ENCODE measurements at places on chromosomes 2 and 18.

GRCh38 chr2:101164021-101164420, 12.8 kb upstream of the TBC1D8 start:
- no peak for DNase-seq

DNA sequence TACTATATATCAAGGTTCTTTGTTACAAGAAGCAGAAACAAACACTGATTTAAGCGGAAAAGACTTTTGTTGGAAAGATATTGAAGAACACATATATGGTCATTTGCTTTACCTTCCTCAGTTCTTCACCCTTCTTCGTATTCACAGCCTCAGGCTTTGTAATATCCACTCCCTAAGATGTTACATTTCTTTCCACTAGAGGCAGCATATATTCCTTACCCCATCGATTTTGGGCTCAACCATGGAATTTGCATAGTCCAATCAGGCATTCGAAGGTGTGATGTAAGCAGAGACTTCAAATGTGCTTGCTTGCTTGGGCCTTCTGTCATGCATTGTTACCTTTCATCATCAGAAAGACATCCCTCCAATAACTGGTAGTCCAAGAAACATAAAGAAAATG, 287.4 kb downstream of the PID1 start:
- no peak for DNase-seq

DNA sequence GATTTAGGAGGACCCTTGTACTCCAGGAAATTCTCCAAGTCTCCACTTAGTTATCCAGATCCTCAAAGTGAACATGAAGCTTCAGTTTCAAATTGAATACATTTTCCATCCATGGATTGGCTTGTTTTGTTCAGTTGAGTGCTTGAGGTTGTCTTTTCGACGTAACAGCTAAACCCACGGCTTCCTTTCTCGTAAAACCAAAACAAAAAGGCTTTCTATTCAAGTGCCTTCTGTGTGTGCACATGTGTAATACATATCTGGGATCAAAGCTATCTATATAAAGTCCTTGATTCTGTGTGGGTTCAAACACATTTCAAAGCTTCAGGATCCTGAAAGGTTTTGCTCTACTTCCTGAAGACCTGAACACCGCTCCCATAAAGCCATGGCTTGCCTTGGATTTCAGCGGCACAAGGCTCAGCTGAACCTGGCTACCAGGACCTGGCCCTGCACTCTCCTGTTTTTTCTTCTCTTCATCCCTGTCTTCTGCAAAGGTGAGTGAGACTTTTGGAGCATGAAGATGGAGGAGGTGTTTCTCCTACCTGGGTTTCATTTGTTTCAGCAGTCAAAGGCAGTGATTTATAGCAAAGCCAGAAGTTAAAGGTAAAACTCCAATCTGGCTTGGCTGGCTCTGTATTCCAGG, at the start of gene CTLA4:
TSS of gene CTLA4 (plus strand) at position 211 of the 640 bp plus-strand sequence. CDS start at position 383, 172 bp downstream.
- no peak for DNase-seq

DNA sequence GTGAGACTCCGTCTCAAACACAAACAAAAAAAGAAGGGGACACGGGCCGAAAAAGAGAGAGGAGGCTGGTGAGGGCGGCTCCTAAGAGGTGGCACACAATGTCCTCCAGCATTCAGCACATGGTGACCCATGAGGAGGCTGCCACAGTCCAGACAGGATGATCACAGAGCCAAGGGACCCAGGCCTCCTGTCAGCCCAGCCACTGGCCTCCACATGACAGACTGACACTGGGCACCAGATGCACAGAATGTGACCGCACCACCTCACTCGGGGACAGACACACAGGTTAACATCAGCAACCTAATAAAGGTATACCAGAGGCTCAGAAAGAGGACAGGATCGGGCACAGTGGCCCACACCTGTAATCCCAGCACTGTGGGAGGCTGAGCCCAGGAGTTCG, 21.0 kb downstream of the PASK start:
- no peak for DNase-seq

- DNase-seq: no peak
Observed at GRCh38 chr2:106956416-106956815, 70.4 kb upstream of the ST6GAL2 start.

DNA sequence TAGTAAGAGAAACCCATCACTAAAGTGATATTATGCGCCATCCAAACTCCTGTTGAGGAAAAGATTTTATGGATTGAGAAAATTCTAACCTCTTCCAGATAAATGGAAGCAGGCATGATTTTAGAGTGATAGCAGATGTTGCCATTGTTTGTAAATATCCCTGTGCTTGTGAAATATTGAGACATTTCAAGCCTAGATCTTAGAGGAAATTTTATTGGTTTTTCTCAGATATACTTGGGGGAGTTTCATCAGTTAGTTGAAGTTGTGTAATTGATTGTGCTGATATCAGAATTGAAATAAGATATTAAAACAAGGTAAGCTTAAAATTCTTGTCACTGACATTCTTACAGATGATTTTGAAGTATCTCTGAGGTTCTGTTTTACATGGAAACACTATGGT, 390.9 kb upstream of the FANCL start:
- DNase-seq: no peak

DNA sequence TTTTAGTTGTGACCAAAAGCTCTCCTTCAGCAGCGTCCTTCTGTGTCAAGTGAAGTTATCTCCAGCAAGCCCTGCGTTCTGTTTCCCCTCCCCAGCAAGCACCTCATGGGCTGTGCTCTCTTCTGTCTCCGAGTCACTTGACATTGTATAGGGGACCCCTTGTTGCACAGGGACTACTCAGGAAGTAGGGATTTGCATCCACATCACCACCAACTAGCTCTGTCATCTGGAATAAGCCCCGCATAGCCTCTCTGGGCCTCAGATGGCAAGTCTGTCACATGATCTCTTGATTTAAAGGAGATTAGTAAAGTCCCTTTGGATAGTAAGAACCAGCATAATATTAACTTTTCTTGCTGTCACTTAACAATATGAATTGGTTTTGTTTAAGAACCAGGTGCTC, 32.0 kb upstream of the STPG4 start:
- DNase-seq: no peak

DNA sequence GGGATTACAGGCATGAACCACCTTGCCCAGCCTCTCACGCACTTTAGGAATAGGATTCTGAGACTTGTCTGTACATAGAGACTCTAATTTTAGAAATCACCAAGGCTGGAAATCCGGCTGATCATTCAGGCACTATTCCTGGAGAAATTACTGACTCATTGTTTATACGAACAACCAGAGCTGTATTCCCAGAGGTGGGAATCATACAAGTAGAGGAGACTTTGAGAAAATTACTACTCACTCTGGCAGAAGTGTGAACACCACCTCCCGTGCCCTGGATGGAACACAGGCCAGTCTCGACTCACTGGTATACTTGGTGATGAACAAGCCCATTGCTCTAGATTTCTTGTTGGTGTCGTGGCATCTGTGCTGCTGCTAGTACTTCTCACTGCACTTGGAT, 5.8 kb upstream of the ADNP2 start:
- no peak for DNase-seq

DNA sequence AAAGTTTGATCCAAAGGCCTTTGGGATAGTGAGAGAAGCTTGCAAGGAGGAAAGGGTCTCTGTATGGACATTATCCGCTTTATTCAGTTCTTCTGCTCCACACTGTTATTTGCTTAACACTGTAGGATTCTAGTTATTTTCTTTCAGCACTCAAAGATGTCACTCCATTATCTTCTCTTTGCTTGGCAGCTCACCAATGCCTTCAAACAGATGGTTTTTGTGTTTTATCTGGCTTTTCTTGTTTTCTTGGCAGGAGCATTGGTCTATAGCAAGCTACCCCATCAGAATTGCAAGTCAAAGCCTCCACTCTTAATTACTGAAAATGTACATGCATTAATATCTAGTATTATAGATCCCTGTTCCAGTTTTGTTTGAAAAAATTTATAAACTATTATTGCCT, 138.8 kb downstream of the EVA1A start:
- no peak for DNase-seq

DNA sequence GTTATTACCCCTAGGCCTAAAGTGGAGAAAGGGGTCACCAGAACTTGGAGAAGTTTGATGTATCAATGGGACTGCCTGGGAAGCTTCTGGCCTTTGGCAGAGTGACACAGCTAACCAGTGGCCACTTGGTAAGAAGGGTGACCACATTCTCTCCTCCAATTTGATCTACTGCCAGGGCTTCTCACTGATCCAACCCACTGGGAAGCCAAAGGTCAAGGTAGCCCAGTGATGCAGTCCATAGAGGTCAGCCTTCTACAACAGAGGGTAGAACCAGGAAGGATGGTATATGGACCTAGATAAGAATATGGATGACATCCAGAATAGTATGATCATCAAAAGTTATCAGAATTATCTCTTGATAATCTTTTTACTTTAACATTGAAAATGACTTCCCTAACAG, 493.6 kb downstream of the NYAP2 start:
- DNase-seq: no peak

GRCh38 chr2:122748552-122749011, 993.1 kb downstream of the TSN start:
- no peak for DNase-seq

DNA sequence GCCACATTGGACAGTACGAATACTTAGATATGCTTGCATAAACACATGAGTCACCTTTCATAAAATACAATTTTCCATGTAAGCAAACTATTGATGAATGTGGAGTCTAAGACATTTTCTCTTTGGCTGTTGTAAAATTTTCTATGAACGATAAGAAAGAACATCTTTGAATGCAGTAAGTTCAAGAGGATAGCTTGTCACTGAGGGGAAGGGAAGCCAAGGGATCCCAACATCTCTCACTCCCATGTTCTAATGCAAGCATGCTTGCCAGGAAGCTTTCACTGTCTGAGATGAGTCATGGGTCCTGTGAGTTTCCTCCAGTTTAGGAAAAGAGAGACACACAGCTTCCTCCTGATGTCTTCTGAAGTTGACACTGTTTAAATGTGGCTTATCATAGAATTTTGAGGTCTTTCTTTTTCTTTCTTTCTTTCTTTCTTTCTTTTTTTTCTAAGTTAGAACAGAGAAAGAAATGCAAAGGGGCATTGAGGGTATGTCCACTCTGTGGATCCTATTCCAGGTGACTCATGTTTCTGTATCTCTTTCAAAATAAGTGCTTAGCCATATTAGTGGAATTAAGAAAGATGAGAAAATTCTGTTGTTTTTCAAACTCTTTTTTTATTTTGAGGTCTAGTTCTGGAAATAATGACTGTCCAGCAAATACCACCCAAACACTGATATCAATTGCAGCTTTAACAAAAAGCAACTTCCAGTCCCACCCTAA, 146.6 kb downstream of the RDH14 start:
- no peak for DNase-seq

DNA sequence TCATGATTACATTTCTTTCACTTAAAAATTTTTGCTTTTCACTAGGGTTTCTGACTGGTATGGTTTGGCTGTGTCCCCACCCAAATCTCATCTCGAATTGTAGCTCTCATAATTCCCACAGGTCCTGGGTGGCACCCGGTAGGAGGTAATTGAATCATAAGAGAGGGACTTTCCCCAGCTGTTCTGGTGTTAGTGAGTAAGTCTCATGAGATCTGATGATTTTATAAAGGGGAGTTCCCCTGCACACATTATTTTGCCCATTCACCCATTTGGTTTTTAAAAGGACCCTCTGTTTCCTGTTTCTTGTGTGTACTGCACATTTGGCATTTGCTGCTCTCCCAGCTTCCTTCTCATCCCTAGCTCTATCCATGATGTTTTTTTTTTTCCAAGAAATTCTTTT, 27.8 kb upstream of the NETO1 start:
- DNase-seq: no peak

DNA sequence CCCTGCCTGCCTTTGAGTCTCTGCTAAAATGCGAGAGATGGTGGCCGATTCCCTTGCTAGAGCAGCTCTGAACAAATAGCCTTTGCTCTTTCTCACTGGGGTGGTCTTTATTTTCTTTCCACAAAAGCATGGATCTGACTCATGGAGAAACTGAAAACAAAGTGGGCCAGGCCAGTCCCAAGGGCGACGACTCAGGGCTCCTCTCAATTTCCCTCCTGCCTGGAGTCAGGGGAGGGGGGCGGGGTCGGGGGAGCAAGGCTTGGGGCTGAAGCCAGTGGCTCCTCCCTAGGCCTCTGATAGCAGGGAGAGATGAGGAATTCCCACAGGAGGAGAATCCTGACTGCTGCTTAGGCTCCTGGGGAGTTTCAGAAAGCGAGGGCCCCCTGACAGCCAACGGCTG, 17.1 kb upstream of the IL1R2 start:
- no peak for DNase-seq

GRCh38 chr2:20322527-20323300, 27.9 kb downstream of the PUM2 start:
- DNase-seq: no peak

GRCh38 chr2:123906361-123906760, 118.7 kb upstream of the CNTNAP5 start:
- no peak for DNase-seq

DNA sequence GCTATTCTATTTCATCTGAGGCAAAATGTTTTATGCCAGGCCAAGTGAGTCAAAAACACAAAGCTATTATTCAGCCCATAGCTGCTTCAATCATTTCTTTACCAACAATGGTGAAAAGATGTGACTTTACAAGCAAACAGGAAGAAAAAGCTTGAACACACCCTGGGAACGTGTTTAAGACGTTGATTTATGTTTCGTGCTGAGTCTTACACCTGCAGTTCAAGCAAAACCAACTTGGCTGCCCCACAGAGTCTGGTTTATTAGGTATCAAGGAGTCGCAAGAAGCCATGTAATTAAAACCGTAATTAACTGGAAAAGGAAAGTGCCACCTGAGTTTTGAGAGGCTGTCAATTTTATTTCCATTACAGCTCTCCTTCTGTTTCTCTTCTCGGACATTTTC, 295.5 kb downstream of the MEIS1 start:
- DNase-seq: no peak

DNA sequence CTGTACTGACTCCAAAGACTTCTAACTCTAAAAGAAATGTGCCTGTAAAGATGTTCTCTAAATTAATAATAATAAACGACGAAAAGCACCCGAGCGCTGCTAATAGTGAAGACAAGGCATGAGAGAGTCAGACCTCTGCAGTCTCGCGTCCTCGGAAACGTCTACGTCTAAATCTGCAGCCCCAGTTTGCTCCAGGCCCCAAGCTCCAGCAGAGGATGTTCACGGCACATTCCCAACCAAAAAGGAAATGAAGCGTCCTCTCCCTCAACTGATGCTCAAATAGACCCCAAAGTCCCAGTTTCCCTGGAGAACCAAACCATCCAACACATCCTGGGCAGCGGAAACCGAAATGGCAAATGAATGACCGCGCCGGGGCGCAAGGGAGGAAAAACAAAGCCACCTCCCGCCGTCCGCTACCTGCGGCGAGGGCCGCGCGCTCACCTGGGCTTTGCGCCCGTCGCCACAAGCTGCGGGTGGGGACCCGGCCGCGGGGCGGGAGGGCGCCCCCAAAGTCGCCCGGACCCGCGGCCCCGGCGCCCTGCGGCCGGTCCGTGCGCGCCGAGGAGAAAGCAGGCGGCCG, 47.1 kb upstream of the CCDC150 start:
- peak; percentile 61 for DNase-seq

GRCh38 chr2:11517906-11518305, 15.9 kb upstream of the GREB1 start:
- DNase-seq: no peak

GRCh38 chr2:235131334-235132305, 179.8 kb downstream of the SH3BP4 start:
- peak; percentile 33 for DNase-seq

Measured in anterior cingulate cortex (tissue), 58 donors.